ENCODE measurements at places on chromosomes 5 and 9.
A peak's percentile ranks its signal among the peaks of the same experiment; 100 is the strongest.

DNA sequence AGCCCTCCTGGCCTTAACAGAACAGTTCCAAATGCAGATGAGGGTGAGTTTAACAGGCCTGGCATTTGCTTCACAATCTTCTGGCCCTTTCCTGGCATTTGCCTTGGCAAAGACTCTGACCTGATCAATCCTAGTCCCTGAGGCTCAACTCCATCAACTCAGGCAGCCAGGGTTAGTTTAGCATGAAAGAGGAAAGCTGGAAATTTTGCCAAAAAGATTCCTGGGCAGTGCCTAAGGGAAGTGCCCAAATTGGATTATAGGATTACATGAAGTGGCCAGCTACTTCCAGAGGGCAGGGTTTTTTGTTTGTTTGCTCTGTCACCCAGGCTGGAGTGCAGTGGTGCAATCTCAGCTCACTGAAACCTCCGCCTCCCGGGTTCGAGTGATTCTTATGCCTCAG, 36.8 kb downstream of the PCDHAC2 start:
- no peak for DNase-seq

DNA sequence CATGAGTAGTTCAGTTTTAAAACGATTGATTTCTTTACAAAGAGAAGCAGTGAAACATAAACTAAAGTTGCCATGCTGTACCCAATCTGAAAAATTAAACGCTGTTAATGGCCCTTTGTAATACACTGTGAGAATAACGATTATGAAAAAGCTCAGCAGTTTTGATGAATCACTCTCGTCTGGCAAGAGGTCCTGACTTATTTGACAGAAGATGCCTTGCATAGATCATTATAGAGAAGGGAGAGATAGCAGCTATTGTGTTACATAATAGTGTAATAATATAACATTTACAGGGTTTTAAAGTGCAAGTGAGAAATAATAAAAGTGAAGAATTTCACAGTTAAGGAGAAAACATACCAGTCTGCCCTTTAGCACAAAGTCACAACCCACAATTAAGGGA, 361.5 kb upstream of the CDH10 start:
- DNase-seq, result no peak

DNA sequence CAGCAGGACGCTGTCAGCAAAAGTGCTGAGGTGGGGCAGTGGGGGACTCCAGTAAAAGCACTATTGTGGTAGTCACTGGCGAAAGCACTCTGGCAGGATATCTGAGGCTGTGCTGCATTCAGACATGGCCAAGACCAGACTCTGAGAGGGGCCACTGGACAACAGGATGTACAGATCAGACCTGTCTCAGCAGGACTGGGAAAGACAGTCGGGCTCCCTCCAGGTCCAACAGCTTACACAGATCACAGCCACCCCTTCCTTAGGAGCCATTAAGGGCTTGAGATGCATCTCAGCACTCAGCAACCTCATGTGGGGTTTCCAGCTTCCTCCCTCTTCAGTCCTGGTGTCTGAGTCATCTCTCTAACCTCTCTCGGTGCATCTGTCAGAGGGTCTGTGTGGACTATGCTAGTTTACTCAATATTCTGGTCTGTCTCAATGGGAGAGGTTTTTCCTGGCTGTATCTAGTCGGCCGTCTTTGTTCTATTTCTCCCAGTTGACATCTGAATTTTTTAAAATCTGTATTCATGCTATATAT, 154.5 kb downstream of the CWC27 start:
- DNase-seq, result peak; percentile 84

GRCh38 chr5:9698125-9698826, 68.1 kb upstream of the TAS2R1 start:
- peak; percentile 71 for DNase-seq

DNA sequence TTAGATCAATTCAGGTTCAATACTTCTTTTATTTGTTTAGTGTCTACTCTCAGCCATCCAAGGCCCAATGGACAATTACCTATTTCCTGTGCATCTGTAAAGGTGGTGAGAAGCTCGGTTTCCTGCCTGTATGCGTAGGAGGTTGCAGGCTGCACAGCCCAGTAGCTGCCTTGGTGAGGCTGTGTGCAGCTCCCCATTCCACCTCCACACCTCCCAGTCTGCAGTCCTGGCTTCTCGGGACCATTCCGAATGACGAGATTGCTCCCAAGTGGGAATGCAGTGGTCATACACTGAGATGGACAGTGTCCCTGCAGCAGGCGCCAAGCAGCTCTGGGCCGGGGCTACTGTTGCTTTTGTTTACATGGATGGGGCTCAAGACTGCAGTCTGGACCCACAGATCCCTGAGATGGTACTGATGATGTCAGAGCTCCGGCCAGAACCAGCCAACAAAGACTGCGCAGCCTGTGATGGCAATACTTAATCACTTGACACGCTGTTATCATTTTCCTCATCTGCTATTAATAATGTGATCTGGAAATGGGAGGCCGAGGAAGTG, 206.1 kb upstream of the IRX1 start:
- no peak for DNase-seq

- no peak for DNase-seq
Observed at GRCh38 chr5:2423634-2424033, 327.8 kb downstream of the IRX2 start.

- peak; percentile 29 for DNase-seq
Observed at GRCh38 chr5:111013011-111013410, 58.5 kb upstream of the TSLP start.

Data from IMR-90 (cell line).